ENCODE measurements at places on chromosomes 16 and 17.

DNA sequence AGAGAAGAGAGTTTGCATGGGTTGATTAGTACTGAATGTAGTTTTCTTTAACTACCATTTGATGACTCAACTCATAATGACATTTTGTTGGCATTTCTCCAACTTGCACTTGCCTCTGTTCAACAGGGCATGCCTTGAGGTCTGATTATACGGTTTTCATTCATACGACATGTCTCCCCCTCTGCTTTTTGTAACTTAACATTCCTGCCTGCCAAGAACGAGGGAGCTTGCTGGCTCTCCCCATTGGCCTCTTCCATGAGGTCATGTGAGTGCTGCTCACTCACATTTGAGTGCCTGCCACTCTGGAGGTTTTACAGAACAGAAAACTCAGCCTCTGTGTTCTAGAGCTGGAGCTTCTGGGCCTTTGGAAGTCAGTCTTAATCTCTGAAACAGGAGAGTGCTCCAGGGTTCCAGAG lies 19.7 kb downstream of the MAP2K6 start:
- no peak for DNase-seq

DNA sequence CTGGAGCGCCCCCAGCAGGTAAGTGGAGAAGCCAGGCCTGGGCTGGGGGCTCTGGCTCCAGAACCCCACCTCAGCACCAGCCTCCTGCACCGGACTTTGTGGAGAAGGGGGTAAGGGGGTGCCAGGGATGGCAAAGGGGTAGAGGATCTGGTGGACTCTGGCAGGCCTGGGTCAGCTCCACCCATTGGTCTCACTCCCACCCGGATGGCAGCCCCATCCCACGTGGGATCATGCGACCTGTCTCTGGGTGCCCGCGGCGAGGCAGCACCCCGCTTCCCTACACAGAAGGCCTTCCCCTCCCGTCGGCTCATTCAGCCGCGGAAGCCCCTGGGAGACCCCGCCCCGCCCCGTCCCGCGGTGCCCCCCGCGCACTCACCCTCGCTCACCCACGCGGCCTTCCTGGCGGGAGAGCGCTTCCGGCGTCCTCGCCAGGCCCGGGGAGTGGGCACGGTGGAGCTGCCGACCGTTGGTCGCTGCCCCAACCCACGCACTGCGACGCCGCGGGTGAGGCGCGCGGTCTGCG lies 498 bp upstream of the PLEKHG4 start:
- no peak for DNase-seq

GRCh38 chr17:67833946-67834631 lies 8.8 kb downstream of the BPTF start:
- no peak for DNase-seq

DNA sequence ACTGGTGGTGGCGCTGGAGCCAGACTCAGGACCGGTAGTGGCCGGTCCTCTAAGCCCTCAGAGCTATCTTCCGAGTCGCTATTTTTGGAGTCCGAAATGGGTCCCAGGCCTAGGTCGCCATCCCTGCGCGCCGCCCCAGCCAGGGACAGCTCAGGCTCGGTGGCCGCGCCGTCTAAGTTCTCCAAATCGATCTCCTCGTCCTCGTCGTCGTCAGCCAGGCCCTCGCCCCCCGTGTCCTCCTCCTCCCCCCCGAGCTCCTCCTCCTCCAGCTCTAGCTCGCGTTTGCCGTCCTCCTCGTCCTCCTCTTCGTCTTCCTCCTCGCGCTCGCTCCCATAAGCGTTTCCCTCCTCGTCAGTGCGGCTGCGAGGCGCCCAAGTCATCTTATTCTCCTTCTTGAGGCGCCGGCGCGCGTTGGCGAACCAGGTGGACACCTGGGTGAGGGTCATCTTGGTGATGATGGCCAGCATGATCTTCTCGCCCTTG lies 1.6 kb downstream of the IRX3 start:
- DNase-seq = no peak

GRCh38 chr17:50339381-50339780 lies 6.5 kb upstream of the XYLT2 start:
- no peak for DNase-seq

- DNase-seq = no peak
These were observed 7.7 kb downstream of the CBX4 start for GRCh38 chr17:79831265-79832217.

DNA sequence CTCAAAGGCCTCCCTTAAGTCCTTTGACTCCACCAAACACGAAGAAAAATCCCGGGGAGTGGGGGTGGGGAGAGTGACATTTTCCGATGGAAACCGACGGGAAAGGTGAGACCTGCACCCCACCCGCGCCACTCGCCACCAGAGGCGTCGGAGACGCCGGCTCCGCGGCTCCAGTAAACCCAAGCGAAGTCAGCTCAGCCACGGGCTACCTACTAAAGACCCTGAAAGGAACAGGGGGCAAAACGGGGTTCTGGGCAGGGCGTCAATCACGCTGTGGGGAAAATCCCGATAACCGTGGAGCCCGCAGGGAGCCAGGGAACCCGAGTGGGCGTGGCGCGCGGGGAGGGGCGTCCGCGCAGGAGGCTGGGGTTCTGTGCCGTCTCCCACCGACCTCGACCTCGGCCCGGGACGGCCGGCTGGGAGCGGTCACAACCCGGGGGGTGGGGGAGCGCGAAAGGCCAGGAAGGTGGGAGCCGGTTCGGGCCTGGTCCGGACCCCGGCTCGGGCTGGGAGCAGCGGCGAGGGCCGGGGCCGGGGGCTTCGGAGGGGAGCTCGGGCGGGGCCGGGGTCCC lies 565 bp downstream of the WDR45B start:
- no peak for DNase-seq

- DNase-seq = no peak
These were observed 265.9 kb upstream of the SALL1 start for GRCh38 chr16:51416926-51417325.

DNA sequence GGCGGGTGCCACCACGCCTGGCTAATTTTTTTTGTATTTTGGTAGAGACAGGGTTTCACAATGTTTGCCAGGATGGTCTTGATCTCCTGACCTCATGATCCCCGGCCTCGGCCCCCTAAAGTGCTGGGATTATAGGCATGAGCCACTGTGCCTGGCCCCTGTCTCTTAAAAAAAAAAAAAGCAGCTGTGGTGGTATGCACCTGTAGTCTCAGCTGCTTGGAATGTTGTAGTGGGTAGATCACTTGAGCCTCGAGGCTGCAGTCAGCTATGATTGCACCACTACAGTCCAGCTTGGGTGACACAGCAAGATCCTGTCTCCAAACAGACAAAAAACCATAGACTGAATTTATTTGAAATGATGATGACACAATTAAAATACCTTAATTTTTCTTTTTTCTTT lies 24.3 kb downstream of the CDK12 start:
- no peak for DNase-seq

Measured in cortex of kidney (tissue), 1 donor.